GM04503 (cell line): ENCODE measurements at places on chromosomes 7 and 10.

GRCh38 chr10:69014171-69014570 is 25.6 kb downstream of the KIFBP start:
- DNase-seq: no peak

GRCh38 chr7:3063016-3063753 is 19.5 kb upstream of the CARD11 start:
- DNase-seq: no peak

GRCh38 chr10:131787961-131788360 is 112.8 kb upstream of the PPP2R2D start:
- DNase-seq: no peak

DNA sequence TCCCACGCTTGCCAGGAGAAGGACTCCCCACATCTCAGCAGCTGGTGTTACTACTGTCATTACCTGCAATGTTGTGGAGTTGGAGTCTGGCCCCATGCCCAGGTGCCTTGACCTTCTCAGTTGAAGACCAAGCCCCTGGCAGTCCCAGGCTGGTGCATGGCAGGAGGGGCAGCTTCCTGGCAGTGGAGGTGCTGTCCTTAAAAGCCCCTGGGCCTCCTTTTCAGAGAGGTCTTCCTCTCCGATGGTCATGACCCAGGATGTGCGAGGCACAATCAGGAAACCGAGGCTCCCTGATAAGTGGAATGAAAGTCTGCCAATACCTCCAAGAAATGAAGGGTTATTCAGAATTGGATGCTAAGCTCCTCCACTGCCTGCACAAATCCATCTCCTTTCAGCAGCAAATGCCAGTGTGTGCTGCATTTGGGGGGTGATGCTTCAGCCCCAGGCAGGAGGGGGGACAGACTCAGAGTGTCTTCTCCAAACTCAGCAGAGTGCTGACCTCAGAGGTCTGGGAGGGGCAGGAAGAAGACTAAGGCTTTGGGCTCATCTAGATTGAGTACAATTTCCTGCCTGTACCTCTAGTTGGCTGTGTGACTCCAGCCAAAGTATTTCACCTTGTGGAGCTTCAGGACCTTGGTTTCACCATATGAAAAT is 97.0 kb upstream of the DDC start:
- no peak for DNase-seq

DNA sequence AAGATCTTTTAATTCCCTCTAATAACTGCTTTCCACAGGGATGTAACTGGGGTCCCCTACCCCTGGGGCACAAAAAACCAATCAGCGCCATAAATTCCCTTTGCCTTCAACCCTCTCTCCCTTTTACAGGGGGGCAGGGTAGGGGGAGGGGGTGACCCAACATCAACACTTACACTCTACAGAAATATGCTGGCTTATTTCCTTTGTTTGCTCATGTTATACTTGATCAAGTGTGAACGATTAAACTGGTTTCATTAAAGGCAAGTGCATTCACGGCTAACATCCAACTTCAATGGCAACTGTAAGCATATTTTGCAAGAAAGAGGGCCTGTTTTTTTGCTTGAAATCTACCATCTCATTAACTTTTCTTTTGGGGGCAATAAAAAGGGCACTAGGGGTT is 2.9 kb downstream of the CTBP2 start:
- DNase-seq: no peak

GRCh38 chr7:48525736-48526732 is 354.8 kb downstream of the ABCA13 start:
- DNase-seq: no peak

- DNase-seq: no peak
These were observed 1.2 kb downstream of the OPN4 start for GRCh38 chr10:86655596-86655995.

DNA sequence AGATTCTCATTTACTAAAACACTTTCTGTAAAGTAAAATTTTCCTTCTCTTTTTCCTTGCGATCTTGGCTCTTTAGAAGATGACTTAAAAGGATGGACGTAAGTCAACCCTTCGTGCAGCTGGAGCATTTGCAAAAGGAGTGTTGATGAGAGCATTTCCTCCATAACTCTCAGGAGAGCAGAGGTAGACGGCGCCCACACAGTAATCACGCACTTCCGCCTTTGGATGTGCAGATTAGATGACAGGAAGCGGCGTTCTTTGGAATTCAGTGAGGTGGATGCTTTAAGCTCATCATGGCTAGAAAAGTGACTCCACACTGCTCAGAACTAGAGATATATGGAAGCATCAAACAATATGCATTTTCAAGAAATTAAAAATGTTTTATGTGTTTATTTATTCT is 43.0 kb upstream of the NPS start:
- DNase-seq: no peak

DNA sequence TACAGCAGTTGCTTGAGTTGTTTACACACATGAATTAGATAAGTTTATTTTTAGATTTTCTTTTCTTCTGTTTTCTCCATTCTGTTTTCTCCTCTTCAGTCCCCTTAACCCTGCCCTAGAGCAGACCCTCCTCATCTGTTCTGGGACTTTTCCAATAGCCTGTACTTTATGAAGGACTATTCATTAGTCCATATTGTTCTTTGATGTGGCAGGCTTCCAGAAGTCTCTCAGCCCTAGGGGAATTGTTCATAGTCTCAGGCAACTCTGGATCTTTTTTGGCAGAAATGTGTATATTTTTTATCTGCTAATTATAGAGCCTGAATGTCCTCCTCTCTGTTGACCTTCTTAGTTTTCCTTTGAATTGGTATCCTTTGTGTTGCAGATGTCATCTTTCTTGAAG is 25.4 kb downstream of the KAT6B start:
- no peak for DNase-seq

DNA sequence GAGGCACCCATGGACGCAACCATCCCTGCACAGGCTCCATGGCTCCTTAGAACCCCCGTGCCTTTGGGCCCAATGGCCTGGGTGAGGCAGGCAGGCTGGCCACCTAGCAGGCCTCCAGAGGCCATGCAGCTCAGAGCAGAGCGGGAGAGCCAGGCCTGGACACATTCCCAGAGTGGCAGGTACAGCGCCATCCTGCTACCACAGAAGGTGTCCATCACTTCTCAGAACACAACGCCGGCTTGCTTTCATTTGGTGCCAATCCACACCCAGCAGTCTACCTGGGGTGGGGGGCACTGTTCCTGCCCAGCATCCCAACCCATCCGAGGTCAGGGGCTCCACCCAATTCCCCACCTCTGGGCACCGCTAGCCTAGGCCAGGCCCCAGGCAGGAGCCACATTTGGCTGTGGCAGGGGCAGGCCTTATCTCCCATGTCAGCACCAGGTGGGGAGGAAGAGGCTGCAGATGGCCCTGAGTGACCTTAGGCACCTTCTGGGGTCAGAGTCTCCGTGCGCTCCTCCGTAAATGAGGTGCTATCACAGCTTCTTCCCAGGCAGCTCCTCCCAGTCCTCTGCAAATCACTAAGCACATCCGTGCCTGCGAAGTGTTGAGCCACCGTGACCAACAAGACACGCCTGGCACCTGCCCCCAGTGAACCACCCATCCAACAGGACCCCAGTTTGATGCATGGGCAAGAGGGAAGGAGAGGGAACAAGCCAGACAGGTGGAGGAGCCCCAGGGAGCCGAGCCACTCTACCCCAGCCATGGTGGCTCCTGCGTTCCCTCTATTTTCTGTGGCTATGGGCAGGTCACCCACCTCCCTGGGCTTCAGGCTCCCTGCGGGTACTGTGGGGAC is 14.2 kb downstream of the KCNH2 start:
- DNase-seq: no peak

GRCh38 chr10:7544203-7544602 is 122.6 kb downstream of the ITIH5 start:
- DNase-seq: no peak

DNA sequence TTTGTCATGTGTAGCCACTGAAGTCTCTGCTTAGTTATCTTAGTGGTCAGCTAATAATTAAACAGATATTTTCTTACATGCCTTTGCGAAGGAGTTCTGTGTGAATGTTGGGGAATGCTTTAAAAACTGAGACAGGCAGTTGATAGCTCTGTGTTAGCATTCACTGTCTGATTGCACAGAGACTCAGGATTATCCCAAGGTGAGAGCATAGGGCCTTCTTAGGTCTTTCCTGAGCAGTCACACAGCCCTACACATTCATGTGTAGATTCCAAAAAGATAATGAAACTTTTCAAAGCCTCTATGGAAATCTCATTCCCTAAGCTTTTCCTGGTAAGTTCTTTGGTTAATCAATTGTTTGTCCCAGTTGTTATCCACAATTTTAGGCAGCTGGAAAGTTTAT is 67.7 kb downstream of the CASD1 start:
- DNase-seq: no peak

GRCh38 chr10:21022821-21023220 is 125.7 kb upstream of the NEBL start:
- DNase-seq: no peak

DNA sequence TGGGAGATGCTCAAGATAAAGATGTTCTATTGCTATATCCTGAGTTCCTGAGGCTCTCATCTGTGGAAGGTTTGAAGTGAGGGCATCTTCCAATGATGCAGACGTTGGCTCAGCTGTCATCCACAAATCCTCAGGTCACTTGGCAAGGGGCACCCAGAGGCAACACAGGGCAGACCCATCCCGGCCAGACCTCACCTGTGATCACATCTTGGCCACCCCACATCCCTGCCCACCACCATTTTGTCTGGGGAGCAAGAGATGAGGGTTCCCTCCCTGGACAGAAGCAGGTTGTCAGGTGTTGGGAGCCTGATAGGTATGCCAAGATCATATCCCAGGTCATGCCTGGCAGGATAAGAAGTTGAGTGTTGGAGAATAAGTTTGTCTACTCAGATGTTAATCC is 918.2 kb upstream of the ZNF722 start:
- DNase-seq: no peak

DNA sequence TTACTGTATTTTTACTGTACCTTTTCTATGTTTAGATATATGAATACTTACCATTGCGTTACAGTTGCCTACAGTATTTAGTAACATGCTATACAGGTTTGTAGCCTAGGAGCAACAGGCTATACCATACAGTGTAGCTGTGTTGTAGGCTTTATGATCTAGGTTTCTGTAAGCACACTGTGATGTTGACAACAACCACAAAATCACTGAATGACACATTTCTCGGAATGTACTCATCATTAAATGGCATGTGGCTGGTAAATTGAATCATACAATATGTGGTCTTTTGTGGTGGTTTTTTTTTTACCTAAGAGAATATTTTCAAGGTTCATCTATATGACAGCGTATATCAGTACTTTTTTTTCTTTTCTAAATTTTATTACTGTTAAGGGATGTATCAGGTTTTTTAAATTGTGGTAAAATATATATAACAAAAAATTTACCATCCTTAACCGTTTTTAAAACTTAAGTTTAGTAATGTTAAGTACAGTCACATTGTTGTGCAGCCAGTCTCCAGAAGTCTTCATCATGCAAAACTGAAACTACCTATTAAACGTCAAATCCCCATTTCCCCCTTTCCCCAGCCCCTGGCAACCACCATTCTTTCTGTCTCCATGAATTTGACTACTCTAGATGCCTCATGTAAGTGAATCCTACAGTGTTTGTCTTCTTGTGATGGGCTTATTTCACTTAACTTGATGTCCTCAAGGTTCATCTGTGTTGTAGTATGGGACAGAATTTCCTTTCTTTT is 21.5 kb downstream of the BTAF1 start:
- peak; percentile 23 for DNase-seq

DNA sequence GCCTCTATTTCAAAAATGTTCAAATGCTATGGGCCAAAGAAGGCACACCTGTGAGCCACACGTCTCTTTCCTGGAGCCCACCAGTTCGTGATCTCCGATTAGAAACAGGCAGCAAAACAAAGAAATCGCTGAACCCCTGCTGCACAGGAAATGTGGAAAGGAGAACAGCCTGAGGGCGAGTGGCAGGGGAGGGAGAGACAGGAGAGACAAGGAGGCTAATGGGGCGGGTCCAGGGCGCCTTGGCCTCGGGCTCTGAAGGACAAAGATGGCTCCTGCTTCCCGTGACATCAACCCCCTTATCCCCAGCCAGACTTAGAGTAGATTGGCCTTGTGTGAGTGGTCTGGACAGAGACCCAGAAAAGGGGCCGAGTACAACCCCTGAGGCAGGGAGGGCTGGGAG is 62.4 kb upstream of the DOCK1 start:
- no peak for DNase-seq

DNA sequence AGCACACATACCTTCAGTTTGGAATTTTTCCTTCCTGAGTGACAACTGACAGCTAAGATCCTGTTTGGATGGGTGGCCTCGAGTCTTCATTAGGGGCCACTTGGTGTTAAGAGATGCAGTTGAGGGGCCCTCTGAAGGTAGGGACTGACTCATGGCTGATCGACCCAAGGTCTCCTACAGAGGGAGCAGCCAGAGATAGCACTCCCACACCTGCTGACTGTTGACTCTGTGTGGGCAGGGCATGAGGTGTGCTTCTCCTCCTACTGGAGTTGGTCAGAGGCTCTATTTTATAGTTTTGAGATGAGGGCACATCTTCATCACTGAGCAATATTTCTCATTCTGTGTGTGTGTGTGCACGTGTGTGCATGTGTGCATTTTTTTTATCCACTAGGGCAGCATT is 378.8 kb upstream of the PODXL start:
- DNase-seq: no peak

GRCh38 chr7:137545059-137545716 is 201.7 kb upstream of the PTN start:
- no peak for DNase-seq
